ENCODE measurements at places on chromosomes 1 and 21.

DNA sequence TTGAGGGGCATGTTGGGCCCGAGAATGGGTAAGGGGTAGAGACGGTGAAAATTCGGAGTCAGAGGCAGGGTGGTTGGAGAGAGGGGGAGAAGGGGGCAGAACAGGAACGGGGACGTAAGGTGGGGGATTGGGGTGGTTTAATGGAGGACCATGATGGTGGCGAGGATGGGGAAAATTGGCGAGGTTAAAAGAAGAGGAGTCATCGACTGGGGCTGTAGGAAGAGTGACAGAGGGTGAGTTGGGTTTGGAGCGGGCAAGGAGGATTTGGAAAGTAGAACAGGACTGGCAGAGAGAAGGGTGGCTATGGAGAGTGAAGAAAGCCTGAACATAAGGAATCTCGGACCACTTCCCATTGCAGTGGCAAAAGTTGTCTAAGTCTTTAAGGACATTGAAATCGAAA lies 10.8 kb upstream of the ZBTB48 start:
- no peak for DNase-seq

DNA sequence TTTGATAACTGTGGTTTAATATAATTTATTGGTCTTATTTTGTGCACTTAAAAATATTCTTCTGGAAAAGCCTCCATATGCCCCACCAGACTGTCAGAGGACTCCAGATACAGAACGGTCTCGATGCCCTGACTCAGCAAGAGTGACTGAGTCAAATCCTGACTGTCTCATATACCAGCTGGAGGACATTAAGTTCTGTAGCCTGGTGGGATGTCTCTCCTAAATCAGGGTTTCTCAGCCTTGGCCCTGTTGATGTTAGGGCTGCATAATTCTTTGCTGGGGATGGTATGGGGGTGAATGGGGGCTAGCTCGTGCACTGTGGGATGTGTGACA lies 67.7 kb upstream of the TLR5 start:
- DNase-seq, result no peak

- no peak for DNase-seq
Measured at GRCh38 chr1:47575855-47576757, 138.3 kb downstream of the FOXD2 start.

GRCh38 chr1:222054416-222054815 lies 312.5 kb upstream of the DUSP10 start:
- DNase-seq, result no peak

DNA sequence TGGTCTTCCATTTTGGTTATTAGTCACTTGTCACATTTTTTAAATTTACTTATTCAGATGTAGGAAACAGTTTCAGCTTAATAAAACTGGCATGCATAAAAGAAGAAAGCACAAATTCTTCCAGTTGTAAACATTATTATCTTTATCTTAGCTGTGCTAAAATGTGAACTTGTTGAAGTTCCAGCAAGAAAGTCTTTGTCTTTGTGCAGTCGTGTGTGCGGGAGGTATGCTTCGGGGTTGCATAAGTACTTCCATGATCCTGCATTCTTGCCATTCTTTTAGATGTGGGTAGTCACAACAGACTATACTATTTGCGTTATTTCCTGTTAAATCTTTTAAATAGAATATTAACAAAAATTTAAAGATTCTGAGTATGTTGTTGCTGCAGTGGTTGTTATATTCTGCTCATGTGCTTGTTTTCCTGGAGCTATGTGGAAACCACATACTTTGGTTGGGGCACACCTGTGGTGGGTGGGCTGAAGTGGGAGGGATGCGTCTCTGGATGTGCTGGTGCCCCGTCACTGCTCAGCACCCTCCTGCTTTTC lies 49.9 kb downstream of the CBS start:
- no peak for DNase-seq

DNA sequence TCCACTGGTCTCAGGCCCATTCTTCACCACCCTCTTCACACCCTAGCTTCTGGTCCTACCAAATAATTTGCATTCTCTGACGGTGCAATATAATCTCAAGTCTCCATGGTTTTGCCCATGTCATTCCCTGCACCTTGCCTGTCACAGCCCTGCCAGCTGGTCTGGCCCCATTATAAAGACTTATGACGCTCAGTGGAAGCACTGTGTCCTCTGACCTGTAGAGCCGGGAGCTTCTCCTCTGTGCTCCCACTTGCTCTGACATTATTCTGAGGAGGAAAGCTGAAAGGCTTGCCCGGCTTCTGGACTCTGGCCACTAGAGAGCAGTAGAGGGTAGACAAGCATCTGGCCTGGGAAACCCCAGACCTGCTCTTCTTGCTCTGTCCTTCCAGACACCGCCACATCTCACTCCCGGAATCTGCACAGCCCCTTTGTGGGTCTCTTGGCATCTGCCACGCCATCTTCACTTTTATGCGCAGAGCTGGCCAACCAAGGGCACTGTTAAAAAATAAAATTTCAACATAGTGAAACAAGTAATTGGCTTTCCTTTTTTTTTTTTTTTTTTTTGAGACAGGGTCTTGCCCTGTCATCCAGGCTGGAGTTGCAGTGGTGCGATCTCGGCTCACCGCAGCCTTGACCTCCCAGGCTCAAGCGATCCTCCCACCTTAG lies 44.4 kb downstream of the NENF start:
- DNase-seq, result peak; percentile 80

- no peak for DNase-seq
Measured at GRCh38 chr1:1291023-1291528, 10.8 kb downstream of the SCNN1D start.

DNA sequence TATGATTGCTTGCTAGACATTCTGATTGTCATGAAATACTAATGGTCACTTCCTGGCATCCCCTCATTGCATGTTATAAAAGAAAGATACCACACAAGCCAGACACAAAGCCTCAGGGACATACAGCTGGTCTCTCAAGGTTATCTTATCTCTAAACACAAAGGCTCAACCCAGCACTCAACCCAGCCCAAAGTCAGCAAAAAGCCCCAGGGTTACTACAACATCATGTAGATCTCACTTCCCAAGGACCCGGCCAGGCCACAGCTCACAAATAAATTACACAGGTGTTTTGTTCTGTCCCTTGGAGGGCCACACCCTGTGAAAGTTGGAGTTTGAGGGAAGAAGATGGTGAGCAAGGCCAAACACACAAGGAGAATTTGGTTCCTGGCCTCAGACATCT lies 109.7 kb upstream of the BARHL2 start:
- no peak for DNase-seq

GRCh38 chr1:105544475-105544874 lies 1512.0 kb upstream of the PRMT6 start:
- DNase-seq, result no peak

GRCh38 chr21:22421416-22422180 lies 1423.4 kb downstream of the NCAM2 start:
- no peak for DNase-seq

DNA sequence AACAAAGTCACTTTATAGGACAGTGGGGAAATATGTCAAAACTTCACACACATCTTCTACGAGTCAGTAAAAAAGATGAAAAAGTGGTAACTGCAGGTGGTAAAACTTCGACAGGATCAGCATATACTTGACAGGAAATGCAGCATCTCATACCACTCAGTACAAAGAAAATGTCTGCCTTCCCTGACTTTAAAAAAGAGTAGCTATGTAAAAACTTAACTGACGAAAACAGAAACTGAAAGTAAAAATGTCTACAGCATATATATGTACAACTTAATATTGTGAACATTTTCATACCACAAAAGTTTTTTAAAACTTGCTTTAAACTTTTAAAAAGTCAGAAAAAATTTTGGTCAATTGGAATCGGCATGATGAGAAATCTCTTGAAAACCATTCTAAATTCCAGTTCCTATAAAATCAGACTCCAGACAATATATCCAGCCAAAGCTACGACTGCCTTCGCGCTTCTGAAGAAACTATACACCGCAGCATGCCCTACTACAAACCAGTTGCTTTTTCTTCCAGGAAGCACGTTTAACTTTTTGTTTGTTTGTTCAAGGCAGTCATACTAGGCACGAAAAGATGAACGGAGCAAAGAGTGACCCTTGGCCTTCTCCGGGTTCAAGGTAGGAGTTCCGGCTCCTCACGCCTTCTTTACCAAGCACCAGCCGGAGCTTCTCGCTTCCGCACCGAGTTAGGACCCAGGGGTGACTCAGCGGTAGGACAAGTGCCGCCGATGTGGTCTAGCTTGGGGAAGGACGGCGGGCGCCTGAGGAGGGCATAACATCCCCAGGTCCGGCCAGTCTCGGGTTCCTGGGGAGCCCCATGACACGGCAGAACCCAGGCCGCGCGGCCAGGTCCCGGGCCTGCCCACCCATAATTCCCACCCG lies 612 bp downstream of the PSMA5 start:
- DNase-seq, result no peak

- DNase-seq, result no peak
Measured at GRCh38 chr1:85708829-85709227, 595 bp upstream of the ZNHIT6 start.

DNA sequence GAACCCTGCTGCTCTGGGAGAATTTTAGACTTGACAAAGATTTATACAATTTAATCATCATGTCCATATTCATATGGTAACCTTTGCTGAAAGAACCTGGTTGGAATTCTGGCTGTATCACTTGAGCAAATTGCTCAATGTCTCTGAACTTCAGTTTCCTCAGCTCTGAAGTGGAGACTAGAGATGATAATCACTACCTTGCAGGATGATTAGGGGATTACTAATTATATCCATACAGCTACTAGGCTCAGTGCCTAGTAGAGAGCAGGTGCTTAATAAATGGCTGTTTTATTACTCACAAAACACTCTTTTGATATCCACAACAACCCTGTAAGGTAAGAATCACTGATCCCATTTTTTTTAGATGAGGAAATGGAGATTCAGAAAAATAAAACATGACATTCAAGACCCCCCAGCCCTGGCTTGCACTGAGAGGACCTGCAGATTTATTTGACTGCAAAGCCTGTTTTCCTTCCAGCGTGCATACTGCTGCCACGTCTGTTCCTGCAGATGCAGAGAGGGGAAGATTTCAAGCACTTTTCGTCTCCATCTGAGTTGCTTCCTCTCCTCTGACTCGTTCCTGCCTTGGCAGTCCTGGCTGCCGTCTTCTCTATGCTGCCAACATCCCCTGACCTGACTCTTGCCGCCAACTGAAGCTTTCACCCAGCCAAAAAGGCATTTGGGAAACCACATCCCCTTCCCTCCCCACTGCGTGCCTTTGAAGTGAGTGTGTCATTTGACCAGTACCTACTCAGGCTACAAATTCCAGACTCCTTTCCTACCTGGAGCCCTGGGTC lies 203.0 kb downstream of the PLPP3 start:
- DNase-seq, result no peak

GRCh38 chr1:6009120-6010040 lies 17.2 kb upstream of the NPHP4 start:
- DNase-seq, result no peak

DNA sequence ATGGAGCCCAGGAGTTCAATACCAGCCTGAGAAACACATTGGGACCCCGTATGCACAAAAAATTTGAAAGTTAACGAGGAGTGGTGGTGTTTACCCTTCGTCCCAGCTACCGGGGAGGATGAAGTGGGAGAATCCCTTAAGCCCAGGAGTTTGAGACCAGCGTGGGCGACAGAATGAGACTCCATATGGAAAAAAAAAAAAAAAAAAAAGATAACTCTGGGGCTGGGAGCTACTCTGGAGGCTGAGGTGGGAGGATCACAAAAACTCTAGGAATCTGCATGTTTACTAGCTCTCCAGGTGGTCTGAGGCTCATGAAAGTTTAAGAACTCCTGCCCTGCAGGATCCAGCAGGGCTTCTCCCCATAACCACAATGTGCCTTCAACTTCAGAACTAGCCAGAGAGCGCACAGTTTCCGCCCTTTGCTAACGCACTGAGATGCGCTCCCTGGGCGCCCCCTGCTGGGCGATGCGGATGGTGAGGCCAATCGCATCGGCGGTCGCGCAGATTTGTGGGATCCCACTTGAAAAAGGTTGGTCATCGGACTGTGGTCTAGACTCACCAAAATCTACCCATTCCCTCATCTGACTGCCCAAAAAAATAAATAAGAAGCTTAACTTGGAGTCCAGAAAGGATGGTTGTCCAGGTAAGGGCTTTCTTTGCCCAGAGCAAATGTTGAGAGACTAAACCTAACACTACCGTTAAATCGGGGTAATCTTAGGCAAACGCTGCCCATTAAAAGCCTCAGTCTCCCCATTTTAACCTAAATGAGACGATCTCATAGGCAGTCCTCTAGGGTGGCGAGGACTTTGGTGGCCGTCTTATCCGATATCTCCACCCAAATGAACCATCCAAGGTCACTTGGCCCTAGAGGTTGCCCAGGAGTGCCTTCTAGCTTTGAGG lies 8.8 kb downstream of the ZNF683 start:
- peak; percentile 20 for DNase-seq

DNA sequence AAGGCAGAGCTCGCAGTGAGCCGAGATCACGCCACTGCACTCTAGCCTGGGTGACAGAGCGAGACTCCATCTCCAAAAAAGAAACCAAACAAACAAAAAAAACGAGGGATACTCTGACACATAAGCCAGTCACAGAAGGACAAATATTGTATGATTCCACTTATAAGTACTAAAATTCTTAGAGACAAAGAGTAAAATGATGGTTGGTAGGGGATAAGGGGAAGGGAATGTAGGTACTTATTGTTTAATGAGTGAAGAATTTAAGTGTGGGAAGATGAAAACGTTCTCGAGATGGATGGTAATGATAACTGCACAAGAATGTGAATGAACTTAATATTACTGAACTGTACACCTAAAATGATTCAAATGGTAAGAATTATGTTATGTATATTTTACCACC lies 66.7 kb upstream of the GUCA2A start:
- no peak for DNase-seq

DNA sequence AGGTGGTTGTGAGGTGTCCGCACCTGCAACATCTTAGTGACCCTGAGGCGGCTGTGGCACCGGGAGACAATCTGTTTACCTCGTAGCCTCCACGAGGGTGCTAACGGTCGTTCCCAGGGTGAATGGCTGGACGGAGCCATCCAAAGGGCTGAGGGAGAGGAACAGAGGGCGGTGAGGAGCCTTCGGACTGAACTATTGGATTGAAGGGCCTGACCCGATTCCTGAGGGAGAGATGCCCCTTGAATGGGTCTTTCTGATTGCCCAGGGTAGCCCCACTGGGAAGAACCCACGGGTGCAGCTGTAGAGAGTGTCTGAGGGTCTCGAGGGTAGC lies 2.3 kb downstream of the NR5A2 start:
- no peak for DNase-seq

DNA sequence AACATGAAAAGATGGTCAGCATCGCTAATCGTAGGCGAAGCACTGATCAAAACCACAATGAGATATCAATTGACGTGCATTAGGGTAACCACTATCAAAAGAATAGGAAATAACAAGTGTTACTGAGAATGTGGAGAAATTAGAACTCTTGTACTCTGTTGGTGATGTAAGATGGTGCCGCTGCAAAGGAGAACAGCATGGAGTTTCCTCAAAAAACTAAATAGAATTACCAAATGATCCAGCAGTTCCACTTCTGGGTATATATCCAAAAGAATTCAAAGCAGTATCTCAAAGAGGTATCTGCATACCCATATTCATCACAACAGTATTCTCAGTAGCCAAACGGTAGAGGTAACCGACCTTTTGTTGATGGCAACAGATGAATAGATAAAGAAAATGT lies 8.3 kb upstream of the CD101 start:
- no peak for DNase-seq

DNA sequence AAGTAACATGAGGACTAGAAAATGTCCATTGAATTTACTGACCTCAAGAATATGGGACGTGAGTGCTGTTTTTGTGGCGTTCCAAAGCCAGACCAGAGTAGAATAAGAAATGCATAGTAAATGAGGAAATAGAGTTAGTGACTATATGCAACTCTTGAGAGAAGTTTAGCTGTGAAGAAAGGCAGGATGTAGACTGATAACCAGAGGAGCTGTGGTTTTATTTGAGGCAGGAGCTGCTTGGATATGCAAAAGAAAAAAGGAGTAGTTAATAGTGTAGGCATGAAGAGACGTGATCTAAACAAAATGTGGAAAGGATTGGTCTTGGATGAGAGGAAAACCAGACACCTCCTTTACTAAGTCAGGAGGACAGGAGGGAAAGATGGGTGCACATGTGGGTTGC lies 28.2 kb downstream of the DNAH14 start:
- no peak for DNase-seq
